Endothelial cell (in vitro differentiated cells): ENCODE measurements at places on chromosomes 6 and 20.

DNA sequence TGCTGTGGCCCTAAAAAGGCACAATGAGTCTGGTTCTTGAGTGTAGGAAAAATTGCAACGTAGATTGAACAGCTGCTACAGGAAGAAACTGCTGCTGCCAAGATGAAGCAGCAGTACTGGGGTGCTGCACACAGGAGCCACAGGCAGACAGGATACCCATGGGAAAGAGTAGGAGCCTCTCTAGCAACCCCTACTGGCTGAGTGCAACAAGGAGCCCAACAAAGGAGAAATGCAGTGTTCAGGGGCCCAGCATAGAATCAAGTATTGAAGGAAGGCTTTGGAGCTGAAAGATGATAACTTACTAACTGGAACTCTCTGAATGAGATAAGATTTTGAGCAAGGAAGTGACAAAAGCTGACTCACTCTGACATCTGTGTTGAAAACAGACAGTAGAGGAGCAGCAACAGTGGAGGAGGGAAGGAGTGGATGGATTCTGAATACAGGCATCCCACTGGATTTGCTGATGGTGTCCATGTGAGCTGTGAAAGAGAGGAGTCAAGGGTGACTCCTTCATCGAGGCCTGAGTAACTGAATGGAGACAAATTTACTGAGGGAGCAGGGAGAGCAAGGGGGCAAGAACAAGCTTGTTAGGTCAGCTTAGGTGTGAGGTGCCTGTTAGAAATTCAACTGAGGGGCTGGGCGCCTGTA lies 534.7 kb upstream of the JARID2 start:
- peak; percentile 41 for DNase-seq

GRCh38 chr20:32707691-32708581 lies 34.2 kb upstream of the C20orf203 start:
- peak; percentile 15 for DNase-seq

DNA sequence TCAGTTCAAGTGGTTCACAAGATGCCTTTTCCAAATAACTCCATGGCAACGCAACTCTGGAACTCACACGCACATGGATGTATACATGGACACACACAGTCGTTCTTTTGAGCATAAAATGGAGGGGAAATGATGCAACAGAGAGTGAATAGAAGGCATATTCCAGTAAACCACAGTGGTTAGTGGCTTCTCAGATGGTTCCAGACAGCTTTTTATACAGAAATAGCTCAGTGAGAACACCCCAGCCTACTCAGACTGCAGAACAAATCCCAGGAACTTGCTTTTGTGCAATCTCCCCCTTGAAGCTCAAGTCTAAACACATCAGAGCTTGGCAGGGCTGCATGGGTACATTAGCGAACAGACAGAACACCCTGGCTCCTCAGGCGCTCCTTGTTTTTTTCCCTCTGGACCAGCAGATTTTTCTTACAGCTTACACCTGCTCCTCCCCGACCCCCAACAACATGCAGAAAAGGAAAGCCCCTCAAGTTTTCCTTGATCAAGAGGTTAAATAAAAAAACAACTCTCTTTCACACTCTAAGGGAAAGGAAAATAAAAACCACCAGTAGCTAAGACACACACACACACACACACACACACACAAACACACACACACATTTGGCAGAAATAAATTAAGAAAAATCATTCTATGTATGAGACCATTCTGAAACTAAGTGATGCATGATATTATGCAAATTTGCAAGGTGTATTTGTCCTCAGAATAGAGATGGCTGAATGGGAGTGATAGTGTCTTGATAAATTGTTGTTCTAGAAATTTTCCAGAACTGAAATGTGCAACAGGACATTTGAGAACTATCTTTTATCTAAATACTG lies 51.2 kb upstream of the RANBP9 start:
- no peak for DNase-seq

DNA sequence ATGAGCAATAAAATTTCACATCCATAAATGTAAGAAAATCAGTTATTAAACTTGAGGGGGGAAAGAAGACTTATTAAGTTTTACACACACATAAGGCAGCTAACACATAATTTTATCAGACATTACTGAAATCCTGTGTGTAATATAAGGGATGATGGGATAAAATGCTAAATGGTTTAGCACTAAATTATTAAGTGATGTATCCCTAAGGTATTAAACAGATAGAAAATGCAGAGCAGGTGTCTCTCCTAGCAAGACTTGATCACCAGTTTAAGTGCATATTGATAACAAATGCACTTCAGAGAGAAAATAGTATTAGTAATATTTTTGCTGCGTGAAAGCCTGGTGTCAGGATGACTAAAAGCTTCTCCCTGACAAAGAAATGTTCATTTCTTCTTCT lies 172.8 kb upstream of the ZFP64 start:
- no peak for DNase-seq

- no peak for DNase-seq
Observed at GRCh38 chr6:33147807-33148666, 44.2 kb downstream of the COL11A2 start.

- no peak for DNase-seq
Observed at GRCh38 chr6:41336824-41337223, 1.4 kb downstream of the NCR2 start.
